ENCODE measurements at places on chromosomes 16 and 17.

GRCh38 chr16:29854520-29855100 lies 8.4 kb downstream of the CDIPT start:
- DNase-seq, result no peak

- DNase-seq, result no peak
These were observed 6.2 kb upstream of the CPSF4L start for GRCh38 chr17:73267648-73268537.

- DNase-seq, result peak; percentile 29
These were observed 22.4 kb downstream of the KDM8 start for GRCh38 chr16:27225536-27226360.

- DNase-seq, result peak; percentile 73
These were observed at the start of gene MMP28 for GRCh38 chr17:35795007-35795870. Gene MMP28 (minus strand): TSS chr17:35795641. CDS start chr17:35795377, 264 bp downstream.

DNA sequence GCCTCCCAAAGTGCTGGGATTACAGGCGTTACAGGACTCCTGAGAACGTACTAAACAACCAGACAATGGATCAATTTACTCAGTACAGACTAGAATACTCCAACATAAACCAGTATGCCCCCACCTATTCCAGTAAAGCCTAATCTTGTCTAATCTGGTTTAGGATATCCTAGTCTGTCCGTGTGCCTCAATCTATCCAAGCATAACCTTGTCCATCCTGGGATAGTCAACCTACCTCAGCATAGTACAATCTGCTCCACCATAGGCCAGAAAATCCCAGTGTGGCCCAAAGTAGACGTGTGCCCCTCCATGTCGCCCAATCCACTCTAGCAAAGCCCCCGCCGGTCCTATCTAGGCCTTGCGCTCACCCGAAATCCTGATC lies 625 bp downstream of the DVL2 start:
- no peak for DNase-seq

DNA sequence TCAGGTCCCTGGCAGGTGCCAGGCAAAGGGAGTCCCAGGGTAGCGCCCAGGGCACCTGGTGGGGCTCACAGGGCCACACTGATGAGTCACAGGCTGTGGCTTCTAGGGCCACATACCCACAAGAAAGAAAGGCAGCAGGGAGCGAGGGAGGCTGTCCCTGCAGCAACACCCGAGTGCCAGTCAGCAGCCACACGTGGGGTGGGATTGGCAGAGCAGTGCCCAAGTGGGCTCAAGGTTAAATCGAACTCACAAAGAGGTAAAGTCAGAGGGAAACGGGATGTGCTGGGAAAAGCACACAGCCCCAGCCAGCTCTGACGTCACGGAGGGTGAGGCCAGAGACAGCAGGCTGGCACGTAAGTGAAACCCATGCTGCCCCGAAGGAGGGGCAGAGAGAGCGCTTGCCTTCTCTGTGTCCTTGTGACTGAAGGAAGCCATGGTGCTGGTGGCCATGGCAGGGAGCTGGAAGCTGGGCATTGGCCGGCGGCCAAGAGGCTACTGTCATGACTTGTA lies 33.8 kb downstream of the FA2H start:
- DNase-seq, result no peak

DNA sequence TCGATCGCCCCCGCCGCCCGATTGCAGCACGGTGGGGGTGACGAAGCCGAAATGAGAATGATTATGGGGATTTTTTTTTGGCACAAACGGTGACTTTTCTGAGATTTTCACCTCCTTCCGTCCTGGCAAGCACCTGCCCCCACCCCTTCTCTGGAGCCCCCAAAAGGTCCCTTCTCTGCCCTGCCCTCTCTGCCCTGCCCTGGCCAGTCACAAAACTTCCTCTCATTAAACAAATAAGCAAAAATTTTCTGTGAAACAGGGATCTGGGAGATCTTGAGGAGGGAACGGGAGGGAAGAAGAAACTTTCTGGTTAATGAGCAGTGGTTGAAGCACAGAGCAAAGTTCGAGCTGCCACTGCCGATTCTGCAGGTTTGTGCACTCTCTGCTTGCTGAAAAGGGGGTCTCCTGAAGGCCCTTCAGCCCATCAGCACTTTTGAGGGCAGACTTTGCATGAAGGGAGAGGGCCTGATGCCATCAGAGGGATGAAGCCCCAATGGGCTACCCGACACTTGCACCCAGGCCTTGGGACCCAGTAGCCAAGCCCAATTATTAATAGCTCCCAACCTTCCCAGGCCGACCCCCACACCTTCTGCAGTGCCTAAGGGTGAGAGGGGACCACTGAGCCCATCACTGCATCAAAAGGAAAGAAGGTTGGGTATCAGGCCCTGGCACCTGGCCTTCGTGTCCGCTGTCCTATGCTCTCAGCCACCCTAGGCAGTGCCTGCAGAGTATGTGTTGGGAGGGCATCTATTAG lies 1.0 kb upstream of the HOXB8 start:
- no peak for DNase-seq

GRCh38 chr17:11182430-11182829 lies 58.6 kb upstream of the SHISA6 start:
- no peak for DNase-seq

- DNase-seq, result no peak
These were observed 11.6 kb upstream of the DRC7 start for GRCh38 chr16:57682809-57683635.

- peak; percentile 83 for DNase-seq
These were observed 4.4 kb downstream of the FMNL1 start for GRCh38 chr17:45225964-45226530.

- DNase-seq, result peak; percentile 84
These were observed 5.5 kb upstream of the KIF22 start for GRCh38 chr16:29784901-29785500.

DNA sequence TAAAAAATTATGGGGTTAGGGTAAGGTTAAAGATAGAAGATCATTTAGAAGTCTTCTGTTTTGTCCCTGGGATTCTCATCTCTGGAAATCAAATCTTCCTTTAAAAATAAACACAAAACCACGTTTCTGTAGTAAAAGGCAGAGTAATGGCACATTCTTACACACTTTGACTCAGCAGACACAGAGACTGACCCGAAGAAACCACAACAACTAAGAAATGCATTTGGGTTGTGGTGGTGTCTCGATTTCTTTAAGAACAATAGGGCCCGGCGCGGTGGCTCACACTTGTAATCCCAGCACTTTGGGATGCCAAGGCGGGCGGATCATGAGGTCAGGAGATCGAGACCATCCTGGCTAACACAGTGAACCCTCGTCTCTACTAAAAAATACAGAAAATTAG lies 54.9 kb upstream of the MYH10 start:
- no peak for DNase-seq

DNA sequence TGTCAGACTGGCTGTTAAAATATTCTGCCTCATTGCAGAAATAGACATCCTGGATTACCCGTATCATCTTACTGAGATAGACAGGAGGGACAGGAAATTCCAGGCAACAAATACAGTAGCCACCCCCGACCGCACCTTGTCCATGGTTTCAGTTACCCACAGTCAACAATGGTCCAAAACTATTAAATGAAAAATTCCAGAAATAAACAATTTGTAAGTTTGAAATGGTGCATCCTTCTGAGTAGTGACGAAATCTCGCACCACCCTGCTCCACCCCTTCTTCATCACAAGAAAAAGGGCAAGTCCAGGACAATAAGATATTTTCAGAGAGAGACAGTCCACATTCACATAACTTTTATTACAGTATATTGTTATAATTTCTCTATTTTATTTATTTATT lies 23.6 kb upstream of the PRSS54 start:
- DNase-seq, result no peak

DNA sequence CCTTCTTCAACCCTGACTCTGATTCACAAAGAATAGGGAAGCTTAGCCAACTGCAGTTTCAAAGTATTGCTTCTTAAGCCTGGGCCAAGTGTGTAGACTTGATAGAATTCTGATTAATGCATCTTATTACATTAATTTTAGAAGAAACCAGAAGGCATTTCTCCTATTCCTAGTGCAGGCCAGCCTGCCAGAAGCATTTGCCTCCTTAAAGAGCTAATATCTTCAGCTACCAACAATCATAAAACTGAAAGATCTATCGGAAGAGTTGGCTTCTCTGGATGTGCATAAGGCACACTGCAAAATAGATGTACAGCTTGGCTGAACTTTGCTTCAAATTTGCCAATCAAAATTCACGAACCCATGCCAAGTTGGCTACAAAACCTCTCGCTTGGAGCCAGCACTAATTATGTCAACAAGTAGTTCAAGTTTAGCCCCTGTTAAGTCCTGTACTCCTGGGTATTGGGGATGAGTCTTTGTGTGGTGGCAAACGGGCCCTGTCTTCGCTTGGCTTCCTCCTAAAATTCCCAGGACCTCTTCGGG lies 717.8 kb downstream of the WWOX start:
- DNase-seq, result no peak

DNA sequence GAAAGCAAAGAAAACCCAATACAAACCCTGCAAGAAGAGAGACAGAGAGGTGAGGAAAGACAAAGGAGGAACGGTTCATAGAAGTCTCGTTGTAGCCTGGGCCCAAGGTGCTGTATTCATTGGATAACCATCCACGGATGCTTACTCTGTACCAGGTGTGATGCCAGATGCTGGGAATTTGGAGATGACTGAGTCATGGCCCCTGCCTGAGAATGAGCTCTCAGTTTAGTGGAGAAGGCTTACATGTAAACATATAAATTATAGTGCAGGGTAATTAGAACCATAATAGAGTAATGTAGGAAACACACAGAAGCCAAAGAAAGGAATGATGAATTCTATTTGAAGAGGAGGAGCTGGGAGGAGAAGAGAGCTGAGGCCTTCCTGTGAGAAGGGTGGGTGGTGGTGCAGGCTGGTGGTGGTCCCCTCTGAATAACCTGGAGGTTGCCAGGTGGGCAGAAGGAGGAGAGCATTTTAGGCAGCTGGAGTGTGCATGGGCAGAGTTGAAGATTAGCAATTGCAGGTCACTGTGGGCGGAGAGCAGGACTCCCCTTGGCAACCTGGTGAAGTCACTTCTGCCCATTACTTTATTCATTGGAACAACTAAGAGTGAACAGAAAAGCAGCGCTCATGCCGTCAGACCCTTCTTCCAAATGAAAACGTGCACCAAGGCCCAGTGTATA lies 7.7 kb upstream of the ZG16 start:
- DNase-seq, result no peak

DNA sequence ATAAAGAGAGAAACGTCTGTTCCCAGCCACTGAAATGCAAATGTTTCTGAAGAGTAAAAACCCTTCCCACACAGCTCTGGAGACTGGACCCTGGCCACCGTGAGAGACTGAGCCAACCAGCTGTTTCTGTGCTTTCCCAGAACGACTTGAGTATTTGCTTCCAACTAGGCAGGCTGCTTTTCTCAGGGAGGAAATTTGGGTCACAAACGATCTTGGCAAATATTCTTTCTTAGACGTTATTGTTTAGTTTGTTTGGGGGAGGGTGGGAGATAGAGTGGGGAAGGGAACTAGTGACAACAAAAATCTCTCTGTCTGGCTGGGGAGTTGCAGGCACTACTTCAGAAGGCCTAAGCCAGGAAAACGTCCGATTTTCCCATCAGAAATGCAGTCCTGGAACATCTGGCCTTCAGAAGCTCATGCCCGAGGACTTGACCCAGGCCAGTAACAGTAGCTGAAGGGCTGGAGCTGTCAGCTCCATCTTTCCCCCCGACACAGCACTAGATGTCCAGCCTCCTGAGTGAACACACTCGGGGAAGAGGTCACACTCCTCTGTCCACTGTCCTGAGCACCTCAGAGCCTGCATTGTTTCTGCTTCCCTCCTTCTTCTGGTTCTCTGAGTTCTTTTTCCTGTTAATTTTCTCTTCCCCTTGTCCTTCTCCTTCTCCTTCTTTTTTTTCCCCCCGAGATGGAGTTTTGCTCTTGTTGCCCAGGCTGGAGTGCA lies 4.0 kb downstream of the CCDC92B start:
- no peak for DNase-seq

DNA sequence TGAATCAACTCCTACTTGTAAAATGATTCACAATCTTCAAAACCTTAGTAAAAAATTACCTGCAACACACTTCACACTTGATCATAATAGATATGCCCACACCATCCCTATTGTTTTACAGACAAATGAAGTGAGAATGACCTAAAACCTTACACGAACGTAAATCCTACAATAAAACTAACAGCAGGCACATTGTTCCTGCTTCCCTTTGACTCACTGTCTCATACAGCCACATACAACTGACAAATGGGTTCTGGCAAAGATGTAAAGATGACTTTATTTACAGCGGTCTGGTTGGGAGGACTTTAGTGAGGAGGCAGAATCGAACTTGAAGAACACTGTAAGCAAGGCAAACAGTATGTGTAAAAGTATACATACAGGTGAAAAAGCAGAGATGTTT lies 188.7 kb downstream of the MYO1D start:
- no peak for DNase-seq

- peak; percentile 61 for DNase-seq
These were observed 658 bp upstream of the DUSP3 start for GRCh38 chr17:43779145-43780125.

GRCh38 chr17:72344613-72345012 lies 223.8 kb downstream of the SOX9 start:
- no peak for DNase-seq

GRCh38 chr17:27586203-27586721 lies 44.7 kb upstream of the LGALS9 start:
- no peak for DNase-seq

DNA sequence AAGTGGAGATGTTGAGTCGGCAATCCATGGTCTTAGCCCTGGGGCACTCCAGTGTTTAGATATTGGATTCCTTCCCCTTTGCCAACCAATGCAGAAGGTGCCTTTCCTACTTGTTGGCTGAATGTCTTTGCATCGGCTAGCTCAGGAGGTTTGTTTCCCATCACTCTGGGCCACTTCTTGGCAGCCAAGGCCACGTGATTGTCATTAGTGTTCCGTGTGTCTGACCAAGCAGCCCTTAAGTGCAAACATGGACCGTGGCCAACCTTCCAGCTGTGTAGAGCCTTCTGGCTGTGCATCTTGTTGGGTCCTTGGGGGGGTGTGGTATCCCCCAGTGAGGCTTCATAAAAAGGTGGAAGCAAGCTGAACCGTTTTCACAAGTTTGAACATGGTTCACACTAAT lies 66.0 kb downstream of the GNAO1 start:
- DNase-seq, result peak; percentile 66

DNA sequence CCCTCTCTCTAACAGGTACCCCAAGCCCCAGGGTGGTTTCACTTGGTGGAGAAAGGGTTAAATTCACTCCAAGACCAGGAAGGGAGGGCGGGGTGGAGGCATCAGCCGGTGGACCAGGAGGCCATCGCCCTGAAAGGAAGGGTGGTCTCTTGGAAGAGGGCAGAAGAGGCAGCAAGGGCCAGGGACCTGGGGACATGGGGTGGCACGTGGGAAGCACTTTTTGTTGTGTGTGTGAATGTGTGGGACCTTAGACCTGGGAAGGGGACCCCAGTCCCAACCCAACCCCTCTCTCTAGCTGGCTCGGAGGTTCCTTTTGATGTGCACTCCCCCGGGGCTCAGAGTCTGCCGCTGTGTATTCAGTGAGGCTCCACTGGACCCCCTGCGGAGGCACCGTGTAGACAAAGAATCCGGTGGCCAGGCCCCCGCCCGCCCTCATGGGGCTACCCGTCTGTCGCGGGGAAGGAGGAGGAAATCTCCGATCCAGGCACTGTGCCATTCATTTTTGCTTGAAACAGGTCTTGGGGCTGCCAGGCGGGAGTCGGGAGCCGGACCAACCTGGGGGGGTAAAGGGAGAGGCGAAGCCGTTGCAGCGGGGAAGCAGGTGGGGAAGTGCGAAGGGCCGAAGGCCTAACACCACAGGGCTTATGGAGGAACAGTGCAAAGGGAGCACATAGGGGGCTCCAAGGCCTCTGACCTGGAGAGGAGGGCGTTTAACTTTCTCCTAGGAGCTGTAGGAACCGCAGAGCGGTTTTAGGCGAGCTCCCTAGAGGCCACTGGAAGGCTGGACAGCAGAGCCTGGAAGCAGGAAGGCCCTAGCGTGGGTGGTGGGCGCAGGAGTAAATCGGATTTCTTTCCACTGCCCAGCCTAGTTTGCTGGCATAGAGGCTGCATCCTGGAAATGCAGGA lies 3.2 kb upstream of the WNT3 start:
- DNase-seq, result no peak

GRCh38 chr16:50444526-50444925 lies 75.7 kb upstream of the BRD7 start:
- no peak for DNase-seq

All from left cardiac atrium (tissue), 4 donors.